Right lung (tissue), 10 donors: ENCODE measurements at places on chromosomes 3 and 15. TPM values are rescaled to one million over a fixed set of nuclear protein-coding genes. Genes with fewer than 3 reads are reported as not detected.

The DUOX1 gene
- 5.8 TPM for polyA plus RNA-seq

The TRIM69 gene
- 22.6 TPM for polyA plus RNA-seq

The ZNF385D gene
- polyA plus RNA-seq = 20.1 TPM

The C3orf20 gene
- 0.25 TPM for polyA plus RNA-seq

The ALPK3 gene
- polyA plus RNA-seq = 13.8 TPM

The CCR8 gene
- polyA plus RNA-seq = not detected

The NANOGP8 gene
- 0.25 TPM for polyA plus RNA-seq

The C15orf39 gene
- 7.2 TPM for polyA plus RNA-seq

The PCSK6 gene
- polyA plus RNA-seq = 20.9 TPM

The SLC28A2 gene
- polyA plus RNA-seq = 0.33 TPM
